ENCODE measurements at places on chromosomes 1 and 21.
A peak's percentile ranks its signal among the peaks of the same experiment; 100 is the strongest.

DNA sequence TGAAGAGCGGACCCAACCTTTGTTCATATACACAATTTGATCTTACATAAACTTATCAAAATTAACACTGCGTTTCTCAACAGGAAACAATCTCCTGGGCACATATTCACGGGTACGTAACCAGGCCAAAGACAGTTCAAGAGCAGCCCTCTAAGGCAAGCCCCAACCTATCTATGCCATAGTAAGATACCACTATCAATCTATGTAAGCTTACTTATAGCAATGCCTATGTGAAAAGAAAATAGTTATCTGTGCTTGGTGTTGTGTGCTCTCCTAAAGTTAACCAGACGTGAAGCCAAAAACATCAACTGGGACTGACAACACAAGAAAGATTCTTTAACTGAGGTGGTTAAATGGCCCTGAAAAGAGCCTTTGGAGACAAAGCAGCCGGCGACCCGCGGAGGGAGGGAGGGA lies 49.4 kb upstream of the BOLA1 start:
- DNase-seq: no peak

GRCh38 chr21:38721055-38721454 lies 84.7 kb upstream of the ETS2 start:
- DNase-seq: no peak

GRCh38 chr1:73909043-73909562 lies 288.9 kb downstream of the LRRIQ3 start:
- peak; percentile 63 for DNase-seq

- peak; percentile 87 for DNase-seq
These were observed 1.2 kb downstream of the SARS1 start for GRCh38 chr1:109214695-109215623.

Measured in DMS53 (cell line).